CMK (cell line): ENCODE measurements at places on chromosomes 5 and 9.

DNA sequence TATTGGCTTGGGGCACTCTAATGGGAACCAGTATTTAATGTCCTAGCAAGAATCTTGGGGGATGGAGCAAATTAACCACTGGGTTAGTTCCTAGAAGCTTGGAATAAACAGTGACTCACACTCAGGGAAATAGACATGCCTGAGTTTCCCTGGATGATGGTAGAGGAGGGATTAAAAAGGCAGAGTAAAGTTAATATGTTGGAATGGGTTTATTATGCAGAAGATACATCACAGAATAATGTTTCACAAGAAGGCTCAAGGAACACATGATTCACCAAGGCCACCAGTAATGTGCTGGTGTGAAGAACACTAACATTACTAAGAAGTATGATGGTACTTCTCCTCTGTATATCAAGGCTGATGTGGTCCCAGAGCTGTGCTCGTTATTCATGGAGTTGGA lies 752.9 kb upstream of the SEMA6A start:
- no peak for DNase-seq

DNA sequence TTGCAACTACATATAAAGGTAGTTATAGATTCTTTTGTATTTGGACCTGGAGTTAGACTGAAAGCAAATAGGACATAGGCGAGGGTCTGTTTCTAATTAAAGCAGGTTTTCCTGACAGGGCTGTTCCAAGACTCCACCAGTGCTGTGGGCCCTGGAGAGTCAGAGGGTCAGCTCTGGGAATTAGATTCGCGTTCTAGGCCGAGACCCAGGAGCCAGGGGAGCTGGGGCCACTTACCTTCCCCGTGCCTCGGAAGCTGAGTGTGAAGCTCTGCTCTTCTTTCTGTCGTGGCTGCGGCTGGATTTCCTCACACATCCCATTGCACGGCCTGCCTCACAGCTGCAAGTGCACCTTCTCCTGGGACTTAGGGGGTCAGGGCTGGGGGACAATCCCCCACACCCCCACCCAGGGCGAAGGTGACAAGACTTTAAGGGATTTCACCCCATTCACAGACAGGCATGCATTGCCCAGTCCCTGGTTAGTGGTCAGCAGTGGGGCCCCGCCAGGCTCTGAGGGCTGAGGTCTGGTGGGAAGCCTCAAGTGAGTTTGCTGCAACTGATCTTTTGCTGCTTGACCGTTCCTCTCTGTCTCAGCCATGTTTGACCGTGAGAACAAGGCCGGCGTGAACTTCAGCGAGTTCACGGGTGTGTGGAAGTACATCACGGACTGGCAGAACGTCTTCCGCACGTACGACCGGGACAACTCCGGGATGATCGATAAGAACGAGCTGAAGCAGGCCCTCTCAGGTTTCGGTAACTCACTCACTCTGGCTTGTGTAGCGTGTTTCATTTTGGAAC lies 15.3 kb upstream of the AHRR start:
- DNase-seq, result no peak

DNA sequence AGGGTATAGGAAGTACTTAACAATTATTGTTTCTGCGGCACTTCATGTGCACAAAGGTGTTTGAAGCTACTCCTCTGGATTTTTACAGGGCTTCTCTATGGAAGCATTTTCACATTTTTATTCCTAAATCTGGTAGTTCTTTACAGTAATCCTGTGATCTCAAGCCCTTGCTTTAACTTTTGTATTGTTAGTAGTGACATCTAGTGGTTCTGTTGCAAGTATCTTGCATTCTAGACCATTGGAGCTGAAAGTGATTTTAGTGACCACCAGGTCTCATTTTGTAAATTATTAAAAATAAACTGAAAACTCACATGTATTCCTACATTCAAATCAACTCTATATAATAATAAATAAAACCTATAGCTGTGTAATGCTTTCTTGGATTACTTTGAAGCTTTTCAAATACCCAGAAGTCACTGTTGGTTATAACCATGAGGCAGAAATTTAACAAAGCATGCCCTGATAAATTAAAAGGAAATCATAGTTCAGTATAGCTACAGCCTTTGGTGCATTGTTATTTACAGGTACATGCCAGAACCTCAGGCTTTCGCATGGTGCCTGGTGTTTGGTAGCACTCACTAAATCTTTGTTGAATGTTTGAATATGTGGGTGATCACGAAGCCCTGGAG lies 18.9 kb downstream of the RPS23 start:
- DNase-seq, result no peak

GRCh38 chr9:132409828-132410528 lies at the start of gene CFAP77:
Gene CFAP77 (plus strand): TSS chr9:132410211. CDS start chr9:132410272, 61 bp downstream.
- DNase-seq, result no peak

- no peak for DNase-seq
Observed at GRCh38 chr5:50963971-50964745, 297.7 kb downstream of the PARP8 start.

DNA sequence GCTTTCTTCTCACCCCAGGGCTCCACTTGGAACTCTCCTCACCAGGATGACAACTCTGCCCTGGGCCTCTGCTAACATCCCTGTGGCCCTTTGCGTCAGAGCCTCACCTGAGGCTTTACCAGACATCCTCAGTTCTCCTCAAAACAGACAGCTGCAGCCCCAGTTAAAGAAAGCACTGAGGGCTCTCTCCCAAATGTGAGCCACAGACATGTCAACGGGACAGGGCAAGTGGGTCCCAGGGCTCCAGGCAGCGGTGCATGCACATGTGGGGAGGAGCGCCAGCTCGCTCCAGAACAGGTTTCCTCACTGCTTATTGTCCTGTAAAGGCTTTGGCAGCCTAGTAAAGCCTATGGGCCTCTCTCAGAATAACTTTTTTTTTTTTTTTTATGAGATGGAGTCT lies 37.3 kb downstream of the IPPK start:
- no peak for DNase-seq

DNA sequence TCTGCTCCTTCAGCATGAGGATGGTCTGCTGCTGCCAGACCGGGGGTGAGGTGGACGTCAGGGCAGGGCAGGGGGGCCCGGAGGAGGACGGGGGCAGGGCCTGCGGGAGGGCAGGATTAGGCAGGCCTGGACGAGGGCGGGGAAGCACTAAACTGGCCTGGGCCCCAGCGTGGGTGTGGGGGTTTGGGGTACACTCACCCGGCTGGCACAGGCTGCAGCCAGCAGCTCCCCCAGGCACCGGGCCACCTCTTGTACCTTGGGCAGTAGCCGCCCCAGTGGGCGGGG lies 5.5 kb downstream of the SAPCD2 start:
- DNase-seq, result no peak

- no peak for DNase-seq
Observed at GRCh38 chr5:158591301-158591863, 508.3 kb downstream of the EBF1 start.

- DNase-seq, result no peak
Observed at GRCh38 chr9:18890372-18890771, 142.6 kb downstream of the SAXO1 start.

- DNase-seq, result no peak
Observed at GRCh38 chr5:44367203-44367602, 22.0 kb downstream of the FGF10 start.

GRCh38 chr5:107513337-107514085 lies 157.2 kb downstream of the EFNA5 start:
- DNase-seq, result no peak

- DNase-seq, result no peak
Observed at GRCh38 chr5:95486191-95486590, 68.6 kb downstream of the SKIC3 start.

GRCh38 chr5:56681346-56681745 lies 134.0 kb upstream of the MAP3K1 start:
- DNase-seq, result no peak

GRCh38 chr9:137149942-137150616 lies 11.1 kb downstream of the GRIN1 start:
- DNase-seq, result peak; percentile 83

DNA sequence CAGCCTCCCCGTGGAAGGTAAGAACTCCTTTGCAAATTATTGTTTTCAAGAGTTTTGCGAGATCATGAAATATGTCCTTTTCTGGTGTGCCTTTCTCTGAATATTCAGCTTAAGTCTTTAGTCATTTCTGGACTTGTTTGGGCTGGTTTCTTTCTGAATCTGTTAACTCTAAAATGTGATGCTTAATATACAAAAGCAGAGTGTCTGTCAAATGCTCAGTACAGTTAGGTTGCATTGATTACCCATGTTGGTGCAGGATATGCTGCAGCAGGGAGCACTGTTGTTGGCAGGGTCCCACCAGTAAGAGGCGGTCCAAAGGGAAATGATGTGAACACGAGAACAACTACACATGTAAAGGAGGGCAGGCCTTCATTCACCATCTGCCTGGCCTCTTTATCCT lies 47.7 kb downstream of the SPTAN1 start:
- no peak for DNase-seq

DNA sequence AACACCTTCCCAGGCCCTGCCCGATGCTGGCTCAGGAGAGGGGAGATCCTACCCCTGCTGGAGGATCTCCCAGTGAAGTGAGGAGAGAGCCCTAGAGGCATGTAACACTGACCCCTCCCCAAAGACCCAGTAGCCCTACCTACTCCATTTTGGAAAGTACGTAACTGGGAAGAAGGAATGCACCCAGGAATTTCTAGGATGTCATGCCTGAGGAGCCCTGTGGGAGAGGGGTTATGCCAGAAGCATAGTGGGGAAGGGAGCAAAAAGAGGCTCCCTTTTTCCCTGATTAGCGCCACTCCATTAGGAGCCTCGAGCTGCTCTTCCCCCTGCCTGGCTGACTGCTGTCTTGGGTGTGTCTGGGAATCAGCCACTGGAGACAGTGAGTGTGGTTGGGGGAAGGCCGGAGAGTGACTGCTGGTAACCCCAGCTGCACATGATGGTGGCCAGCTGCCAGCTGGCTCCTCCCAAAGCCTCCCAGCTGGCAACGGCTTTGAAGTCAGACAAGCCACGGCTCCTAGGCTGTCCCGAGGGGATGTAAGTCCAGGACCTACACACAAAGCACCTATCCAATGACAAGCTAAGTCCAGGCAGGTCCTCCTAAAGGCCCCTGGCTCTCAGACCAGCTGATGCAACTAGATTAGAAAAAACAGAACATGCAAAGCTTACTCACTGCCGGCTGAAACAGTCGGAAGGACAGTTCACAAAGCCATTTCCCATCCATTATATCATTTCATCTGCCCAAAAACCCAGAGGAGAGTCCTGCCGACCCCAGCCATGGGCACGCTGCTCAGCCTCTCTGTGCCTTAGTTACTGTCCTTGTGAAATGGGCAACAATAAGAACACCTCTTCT lies 136.5 kb upstream of the ABCA1 start:
- peak; percentile 49 for DNase-seq

DNA sequence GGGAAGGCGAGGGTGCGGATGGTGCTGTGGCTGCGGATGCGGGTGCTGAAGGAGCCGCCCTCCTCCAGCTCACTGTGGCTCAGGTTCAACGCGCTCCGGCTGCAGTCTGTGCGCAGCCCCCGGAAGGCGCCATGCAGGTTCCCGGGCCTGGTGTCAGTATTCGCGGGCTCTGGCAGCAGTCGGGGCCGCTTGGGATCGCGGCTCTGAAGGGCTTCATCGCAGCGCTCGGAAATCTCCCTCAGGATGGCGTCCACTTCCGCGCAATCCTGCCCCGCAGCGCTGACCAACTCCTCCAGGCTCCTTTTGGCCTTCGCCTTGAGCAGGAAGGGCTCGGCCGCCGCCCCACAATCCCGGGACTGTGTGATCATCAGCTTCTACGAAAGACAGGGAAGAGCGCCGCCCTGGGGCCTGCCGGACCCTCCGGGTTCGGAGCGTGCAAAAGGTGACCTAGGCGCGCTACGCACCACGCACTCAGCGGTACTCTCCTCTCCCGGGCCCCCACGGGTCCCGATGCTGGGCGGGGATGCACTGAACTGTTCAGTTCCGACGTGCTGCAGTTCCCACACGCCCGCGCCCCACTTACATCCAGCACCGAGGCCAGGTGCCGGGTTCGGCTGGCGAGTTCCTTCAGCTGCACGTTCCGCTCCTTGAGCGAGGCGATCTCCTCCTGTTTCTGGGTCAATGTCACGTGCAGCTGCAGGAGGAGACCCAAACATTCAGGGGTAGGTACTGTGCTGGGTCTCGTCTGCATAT lies 6.5 kb downstream of the MCIDAS start:
- DNase-seq, result no peak

- DNase-seq, result no peak
Observed at GRCh38 chr9:127411122-127411521, 13.1 kb upstream of the ZNF79 start.

GRCh38 chr9:22208846-22209585 lies 199.9 kb upstream of the CDKN2B start:
- no peak for DNase-seq

GRCh38 chr5:172545291-172545801 lies 91.0 kb upstream of the SH3PXD2B start:
- no peak for DNase-seq

- no peak for DNase-seq
Observed at GRCh38 chr5:17343675-17344074, 126.2 kb downstream of the BASP1 start.

DNA sequence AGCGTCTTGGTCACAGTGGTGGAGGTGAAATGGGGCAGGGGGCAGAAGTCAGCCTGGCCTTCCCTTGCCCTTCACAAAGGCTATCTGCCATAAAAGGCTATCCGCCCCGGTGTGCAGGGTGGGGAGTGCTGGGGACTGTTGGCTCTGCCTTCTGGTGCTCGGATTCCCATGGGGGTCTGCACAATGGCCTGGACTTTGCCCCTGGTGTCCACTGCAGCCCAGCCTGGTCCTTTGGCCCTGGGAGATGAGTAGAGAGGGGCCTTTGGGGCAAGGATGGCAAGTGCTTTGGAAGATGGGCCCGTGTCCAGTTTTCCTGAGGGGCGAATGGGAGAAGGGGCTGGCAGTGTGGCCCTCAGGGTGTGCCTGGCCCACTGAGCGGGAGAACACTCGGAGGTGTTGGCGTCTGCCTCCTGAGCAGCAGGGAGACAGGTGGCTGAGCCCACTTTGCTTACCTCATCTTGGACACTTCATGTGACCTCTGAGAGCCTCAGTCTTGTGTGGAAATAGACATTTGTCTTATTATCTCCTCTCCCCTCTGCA lies 69.9 kb downstream of the HSPA4 start:
- no peak for DNase-seq

DNA sequence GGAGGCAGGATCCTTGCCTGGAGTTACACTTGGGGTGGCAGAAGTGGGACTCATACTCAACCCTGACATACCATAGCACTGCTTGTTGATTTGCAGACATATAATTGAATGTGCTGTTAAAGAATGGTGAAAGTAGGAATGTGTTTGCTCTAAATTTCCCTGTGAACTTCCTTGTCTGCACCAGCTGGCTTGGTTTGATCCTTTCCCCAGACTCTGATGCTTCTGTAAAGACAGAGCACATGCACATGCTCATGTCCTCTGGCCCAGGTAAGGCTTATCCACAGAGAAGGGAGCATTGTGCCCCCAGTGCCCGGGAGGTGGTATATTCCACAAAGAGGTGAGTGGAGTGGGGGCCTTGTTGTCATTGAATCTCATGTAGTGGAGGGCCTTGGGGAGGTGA lies 138.0 kb upstream of the STC2 start:
- no peak for DNase-seq

GRCh38 chr5:126056352-126056751 lies 366.9 kb upstream of the GRAMD2B start:
- DNase-seq, result no peak
